ENCODE measurements at places on chromosomes 2 and 18. TPM values are rescaled to one million over a fixed set of nuclear protein-coding genes. Genes with fewer than 3 reads are reported as not detected.
A peak's percentile ranks its signal among the peaks of the same experiment; 100 is the strongest.

DNA sequence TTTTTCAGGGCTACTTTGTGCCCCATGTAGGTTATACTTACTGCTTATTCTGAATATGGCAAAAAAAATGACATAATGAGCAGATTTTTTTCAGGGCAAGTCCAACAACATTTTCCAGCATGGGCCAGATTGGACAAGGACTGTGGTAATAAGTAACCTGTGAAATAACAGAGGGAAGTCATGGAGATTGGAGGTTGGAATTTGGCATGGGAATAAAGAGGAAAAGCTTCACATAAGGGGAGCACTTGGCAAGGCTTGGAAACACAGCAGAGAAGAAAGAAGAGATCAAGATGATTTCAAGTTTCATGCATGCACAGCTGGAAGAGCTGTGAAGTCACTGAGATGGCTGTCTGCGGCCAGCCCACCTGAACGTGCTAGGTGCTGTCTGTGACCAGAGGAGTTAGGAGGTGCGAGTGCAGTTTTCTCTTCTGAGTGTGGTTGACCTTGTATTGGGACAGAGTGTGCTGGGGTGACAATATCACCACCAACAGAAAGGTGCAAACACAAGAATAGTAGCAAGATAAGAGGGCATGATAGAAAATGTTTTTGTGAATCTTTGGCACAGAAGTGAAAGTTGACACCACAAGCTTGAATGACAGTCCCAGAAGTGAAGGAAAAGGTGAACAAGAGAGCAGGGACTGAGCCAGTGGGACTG, 71.1 kb upstream of the DSC1 start:
- H3K27ac ChIP-seq = peak overlapping the region; percentile 39
- H3K36me3 ChIP-seq = no peaks in the 10 kb centered on the region
- H3K4me3 ChIP-seq = no peak overlapping the region

- H3K4me1 ChIP-seq = no peaks in the 10 kb centered on the region
- no peak overlapping the region for H3K4me3 ChIP-seq
- no peak for DNase-seq
- H3K27ac ChIP-seq = no peak overlapping the region
- no peaks in the 10 kb centered on the region for H3K36me3 ChIP-seq
- no peaks in the 10 kb centered on the region for H3K27me3 ChIP-seq
Measured at GRCh38 chr2:136375017-136375901, 257.3 kb upstream of the CXCR4 start.

DNA sequence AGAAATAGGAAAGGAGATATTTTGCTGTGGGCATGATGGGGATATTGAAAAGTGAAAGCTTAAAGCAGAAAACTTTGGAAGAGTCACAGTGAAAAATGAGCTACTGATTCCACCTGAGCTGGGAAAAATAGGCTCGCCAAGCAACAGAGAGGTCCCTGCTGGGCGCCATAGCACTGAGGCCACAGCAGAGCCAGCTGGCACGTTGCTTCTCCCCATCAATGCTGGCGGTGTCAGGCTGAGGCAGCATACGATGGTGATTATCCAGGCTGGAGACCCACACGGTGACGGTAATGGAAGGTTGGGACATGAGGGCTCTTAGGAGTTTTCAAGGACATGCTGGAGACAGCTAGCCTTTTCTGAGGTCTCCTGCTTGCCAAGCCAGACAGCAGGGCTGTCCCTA, 25.8 kb upstream of the DTNB start:
- DNase-seq = no peak
- H3K4me1 ChIP-seq = no peaks in the 10 kb centered on the region
- H3K27ac ChIP-seq = no peak overlapping the region
- H3K27me3 ChIP-seq = no peaks in the 10 kb centered on the region

- H3K27ac ChIP-seq = no peak overlapping the region
- H3K4me1 ChIP-seq = no peaks in the 10 kb centered on the region
- H3K36me3 ChIP-seq = no peaks in the 10 kb centered on the region
Measured at GRCh38 chr18:48711651-48712486, 173.0 kb downstream of the CTIF start.

The TFPI gene
- total RNA-seq = 31.0 TPM

The MC5R gene
- total RNA-seq = not detected

The SESTD1 gene
- 44.7 TPM for total RNA-seq

The RTP5 gene
- not detected for total RNA-seq

The PLB1 gene
- total RNA-seq = 2.8 TPM

The SKOR2 gene
- not detected for total RNA-seq
